GOT3 (cell line): ENCODE measurements at places on chromosomes 2 and 18.
A peak's percentile ranks its signal among the peaks of the same experiment; 100 is the strongest.

- DNase-seq = no peak
Measured at GRCh38 chr2:151038516-151038915, 223.1 kb downstream of the RBM43 start.

DNA sequence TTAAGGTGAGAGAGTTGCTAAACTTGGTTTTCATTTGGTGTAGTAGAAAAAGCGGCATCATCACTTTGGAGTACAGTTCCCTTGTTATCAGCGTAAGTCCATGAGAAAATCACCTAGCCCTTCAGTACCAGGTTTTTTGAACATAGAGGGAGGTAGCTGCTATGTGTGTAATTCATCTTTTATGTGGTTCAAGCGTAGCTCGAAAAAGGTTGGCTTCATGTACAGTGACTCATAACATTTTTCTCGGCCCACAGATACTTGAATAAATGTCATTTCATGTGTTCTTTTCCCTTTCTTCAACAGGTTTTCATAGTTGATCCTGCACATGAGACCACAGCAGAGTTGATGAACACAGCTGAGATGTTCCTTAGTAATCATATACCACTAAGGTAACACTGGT lies 43.6 kb downstream of the UGGT1 start:
- DNase-seq = no peak

- no peak for DNase-seq
Measured at GRCh38 chr18:57023275-57023882, 123.5 kb upstream of the BOD1L2 start.

- no peak for DNase-seq
Measured at GRCh38 chr2:195411219-195411687, 245.8 kb upstream of the SLC39A10 start.

GRCh38 chr2:200587007-200587616 lies 1.3 kb downstream of the AOX1 start:
- no peak for DNase-seq

DNA sequence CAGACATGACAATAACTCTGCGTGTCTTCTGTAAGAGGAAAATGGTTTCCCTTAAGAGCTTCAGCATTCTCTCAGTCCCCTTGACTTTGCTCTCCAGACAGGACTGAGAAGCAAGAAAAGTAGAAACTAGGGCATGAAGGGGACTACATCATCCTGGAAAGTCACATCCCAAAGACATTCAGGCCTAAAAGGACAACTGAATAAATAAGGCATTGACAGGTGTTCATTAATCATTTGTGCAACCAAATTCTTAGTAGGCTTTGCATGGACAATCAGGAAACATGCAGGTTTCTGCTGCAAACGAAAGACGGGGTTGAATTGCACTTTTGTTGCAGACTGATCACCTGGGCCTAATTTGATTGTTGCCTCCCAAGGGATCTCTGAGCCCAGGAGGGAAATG lies 1.2 kb upstream of the SGPP2 start:
- DNase-seq = no peak

- no peak for DNase-seq
Measured at GRCh38 chr2:171412571-171413175, 21.1 kb downstream of the METTL8 start.

GRCh38 chr18:8290435-8290834 lies 318.8 kb upstream of the RAB12 start:
- DNase-seq = no peak

DNA sequence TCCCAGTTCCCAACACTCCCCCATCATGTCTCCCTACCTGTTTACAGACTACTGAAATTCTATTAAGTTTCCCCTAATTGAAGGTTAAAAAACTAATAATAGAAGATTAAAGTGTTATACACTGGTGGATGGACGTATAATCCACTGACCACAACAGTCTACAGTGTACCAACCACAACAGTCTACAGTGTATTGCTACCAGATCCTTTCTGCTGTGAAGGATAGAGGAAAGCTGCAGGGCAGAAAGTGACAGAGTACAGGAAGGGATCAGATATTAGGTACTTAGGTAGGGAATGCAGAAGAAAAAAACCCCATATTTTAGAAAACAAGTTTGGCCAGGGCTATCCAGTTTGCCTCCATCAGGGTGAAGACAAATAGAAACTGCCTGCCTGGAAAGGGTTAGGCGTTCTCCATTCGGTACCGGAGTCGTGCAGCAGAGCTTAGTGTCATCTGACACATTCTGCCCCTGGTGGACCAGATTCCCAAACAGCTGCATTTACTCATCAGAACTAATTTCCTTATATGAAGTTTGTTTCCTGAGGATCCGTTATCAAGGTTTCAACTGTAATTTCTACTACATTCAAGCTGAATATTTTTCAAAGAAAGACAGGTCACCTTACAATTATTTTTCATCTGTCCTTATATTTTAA lies 49.9 kb downstream of the KLF7 start:
- no peak for DNase-seq

- peak; percentile 23 for DNase-seq
Measured at GRCh38 chr2:238143239-238143951, 4.9 kb downstream of the KLHL30 start.

- no peak for DNase-seq
Measured at GRCh38 chr2:66198873-66199272, 236.1 kb upstream of the MEIS1 start.

DNA sequence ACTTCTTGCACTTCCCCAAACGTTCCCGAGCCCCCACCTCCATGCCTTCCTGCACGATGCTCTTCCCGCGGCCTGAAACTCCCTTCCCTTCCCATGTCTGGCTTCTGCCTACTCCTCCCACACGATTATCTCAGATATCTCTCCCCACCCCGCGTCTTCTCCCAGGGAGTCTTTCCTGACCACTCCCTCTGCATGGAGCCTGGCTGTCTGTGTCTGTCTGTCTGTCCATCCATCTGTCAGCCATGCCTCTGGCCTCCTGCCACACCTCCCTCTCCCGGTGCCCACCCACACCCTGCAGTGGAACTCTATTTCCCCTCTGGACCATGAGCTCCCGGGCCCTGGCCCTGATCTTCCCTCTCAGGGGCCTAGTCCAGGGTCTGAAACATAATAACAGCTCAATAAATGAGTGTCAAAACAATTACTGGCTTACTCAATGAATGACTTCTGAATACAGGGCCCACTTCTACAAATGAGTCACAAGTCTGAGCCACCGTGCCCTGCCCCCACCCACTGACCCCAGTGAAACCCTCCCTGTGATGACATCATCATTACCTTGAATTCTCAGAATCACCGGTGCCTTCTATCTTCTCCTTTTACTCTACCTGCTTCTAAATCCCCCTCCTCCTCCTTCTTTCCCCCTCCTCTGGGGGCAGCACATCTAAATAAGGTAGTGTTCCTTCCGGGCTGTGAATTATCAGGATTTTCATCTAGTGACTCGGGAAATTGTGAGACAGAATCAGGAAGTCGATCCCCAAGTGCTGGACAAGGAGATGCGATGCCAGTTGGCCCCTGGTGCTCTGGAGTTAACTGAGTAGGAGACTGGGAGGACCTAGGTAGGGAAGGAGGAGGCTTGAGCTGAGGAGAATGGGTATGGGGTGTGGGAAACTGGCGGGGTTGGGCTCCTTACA lies 46.1 kb upstream of the PLB1 start:
- DNase-seq = peak; percentile 17
